ENCODE measurements at places on chromosomes 16 and 17. TPM values are rescaled to one million over a fixed set of nuclear protein-coding genes. Genes with fewer than 3 reads are reported as not detected.

Gene NKD1
- total RNA-seq: 1.0 TPM

Gene CDH8
- not detected for total RNA-seq

Gene RAB26
- total RNA-seq: not detected

Gene DOC2A
- not detected for total RNA-seq

Gene TMUB2
- 33.2 TPM for total RNA-seq

Gene C1QTNF8
- total RNA-seq: not detected

Gene CTRB2
- total RNA-seq: not detected

Gene SLC5A10
- not detected for total RNA-seq

Gene CLDN7
- total RNA-seq: 0.49 TPM

Gene PTX4
- not detected for total RNA-seq

Gene DLX3
- not detected for total RNA-seq

Gene CKLF
- total RNA-seq: 270 TPM

Gene CHST5
- not detected for total RNA-seq
